ENCODE measurements at places on chromosomes 3 and 15.

GRCh38 chr3:160162440-160162839 lies 62.8 kb upstream of the C3orf80 start:
- DNase-seq: no peak

GRCh38 chr15:69082554-69082953 lies 68.1 kb downstream of the NOX5 start:
- no peak for DNase-seq

DNA sequence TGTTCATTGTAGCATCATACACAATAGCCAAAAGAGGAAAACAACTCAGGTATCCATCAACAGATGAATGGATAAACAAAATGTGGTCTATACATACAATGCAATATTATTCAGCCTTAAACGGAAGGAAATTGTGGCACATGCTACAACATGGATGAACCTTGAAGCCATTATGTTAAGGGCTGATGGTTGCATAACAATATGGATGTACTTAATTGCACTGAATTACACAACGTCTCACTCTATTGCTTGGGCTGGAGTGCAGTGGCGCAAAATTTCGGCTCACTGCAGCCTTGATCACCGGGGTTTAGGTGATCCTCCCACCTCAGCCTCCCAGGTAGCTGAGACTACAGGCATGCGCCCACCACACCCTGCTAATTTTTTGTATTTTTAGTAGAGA lies 7.0 kb upstream of the TMEM62 start:
- no peak for DNase-seq

DNA sequence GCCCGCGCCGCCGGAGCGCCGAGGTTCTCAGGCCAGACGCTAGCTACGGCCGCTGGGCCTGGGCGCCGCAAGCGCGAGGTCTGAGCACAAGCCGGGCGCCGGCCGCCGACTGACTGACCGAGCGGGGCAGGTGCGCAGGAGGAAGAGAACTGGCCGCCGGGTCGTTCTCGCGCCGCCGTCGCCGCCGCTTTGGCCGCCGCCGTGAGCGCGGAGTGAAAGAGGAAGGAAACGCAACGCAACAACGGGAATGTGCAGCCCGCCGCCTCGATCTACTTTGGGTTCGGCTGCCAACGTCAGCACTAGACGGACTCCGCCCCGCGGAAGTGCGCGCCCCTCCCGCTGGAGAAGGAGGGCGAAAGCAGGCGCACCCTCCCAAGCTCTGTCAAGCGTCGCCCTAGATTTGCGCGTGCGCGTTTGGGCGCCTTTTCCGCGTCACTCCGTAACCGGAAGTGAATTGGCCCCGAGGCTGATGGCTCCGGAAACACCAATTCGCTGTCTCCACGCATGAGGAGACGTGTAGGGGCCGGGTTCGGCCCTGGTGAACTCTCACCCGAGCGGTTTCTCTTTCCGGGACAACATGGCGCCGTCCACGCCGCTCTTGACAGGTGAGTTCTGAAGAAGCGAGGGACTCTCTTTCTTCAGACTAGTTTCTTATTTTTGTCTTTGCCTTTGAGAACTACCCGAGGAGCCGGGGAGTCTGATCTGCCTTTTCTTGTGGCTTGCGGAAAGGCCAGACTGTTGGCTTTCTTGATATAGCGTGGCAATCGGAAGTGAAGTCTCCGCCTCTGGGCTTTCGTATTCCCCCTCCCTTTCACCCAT lies at the start of the genes EIF2A and SERP1:
EIF2A (plus strand) TSS at position 562 of the 819 bp plus-strand sequence; CDS start at position 578, 16 bp downstream.
SERP1 (minus strand) TSS at position 271 of the 819 bp plus-strand sequence. CDS start 361 bp downstream, outside the sequence.
- DNase-seq: peak; percentile 99

- no peak for DNase-seq
Measured at GRCh38 chr3:138809500-138810256, 25.1 kb downstream of the PIK3CB start.

GRCh38 chr15:33029109-33029652 lies 165.3 kb downstream of the FMN1 start:
- no peak for DNase-seq

DNA sequence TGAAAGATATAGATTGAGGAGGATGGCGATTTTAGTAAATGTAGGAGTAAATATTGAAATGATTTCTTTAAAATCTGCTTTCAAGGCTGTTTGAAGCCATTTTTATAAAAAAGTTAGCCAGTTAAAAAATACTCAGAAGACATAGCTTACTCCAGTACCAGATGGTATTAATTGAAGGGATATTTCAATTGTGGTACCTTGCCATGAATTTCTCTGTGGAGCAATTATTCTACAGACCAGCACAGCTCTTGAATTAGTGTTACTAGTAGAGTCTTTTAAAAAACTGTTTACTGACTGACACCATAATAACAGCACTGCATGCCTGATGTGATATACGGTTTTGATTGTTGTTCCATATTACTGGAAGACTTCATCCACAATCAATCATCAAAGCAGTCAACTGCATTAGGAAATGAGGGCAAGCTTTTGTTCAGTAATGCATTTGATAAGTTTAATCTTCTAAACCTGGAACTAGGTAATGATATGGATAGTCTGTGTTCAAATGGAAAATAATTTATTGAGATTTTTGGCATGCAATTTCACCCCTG lies 106.4 kb downstream of the MFSD1 start:
- DNase-seq: no peak

- DNase-seq: no peak
Measured at GRCh38 chr3:317012-317411, 120.4 kb downstream of the CHL1 start.

DNA sequence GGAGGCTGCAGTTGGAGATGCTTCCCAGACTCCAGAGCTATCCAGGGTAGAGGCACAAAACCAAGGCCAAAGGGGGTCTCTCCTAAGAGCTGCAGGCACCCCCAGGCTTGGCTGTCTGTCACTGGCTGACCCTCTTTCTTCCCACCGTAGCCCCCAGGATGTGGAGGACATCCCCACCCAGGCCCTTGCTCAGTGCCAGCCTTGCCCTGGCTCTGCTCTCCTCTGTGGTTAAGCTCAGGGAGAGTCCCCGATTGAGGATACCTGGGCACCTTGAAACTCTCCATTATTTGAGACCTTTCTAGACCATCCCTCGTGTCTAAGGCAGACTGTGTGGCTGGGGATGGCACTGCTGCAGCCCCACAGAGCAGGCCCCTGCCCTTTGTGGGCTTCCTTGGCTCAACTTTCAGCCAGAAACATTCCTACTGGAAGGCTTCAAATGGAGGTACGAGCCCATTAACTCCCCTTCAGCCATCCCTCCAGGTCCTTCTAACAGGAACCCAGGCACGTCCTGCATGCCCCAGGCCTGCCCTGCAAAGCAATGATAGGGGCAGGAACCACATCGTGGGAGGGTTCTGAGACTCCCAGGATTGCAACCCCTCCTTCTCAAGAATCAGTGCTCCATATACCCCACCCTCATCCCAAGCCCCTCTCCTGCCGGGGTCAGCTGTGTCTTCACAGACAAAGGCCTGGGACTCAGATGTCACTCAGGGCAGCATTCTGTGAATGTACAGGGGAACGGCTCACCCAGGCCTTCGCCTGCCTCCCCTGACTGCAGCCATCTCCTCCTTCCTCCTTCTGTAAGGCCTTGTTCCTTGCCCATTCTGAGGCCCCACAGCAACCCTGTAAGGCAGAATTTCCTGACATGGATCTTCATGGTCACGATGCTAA lies 102.9 kb upstream of the ABHD17C start:
- DNase-seq: no peak

- no peak for DNase-seq
Measured at GRCh38 chr3:185764980-185765370, 59.9 kb downstream of the IGF2BP2 start.

GRCh38 chr3:186882150-186882524 lies 39.6 kb downstream of the ADIPOQ start:
- no peak for DNase-seq

GRCh38 chr3:184110316-184110725 lies 13.5 kb downstream of the HTR3E start:
- DNase-seq: no peak

DNA sequence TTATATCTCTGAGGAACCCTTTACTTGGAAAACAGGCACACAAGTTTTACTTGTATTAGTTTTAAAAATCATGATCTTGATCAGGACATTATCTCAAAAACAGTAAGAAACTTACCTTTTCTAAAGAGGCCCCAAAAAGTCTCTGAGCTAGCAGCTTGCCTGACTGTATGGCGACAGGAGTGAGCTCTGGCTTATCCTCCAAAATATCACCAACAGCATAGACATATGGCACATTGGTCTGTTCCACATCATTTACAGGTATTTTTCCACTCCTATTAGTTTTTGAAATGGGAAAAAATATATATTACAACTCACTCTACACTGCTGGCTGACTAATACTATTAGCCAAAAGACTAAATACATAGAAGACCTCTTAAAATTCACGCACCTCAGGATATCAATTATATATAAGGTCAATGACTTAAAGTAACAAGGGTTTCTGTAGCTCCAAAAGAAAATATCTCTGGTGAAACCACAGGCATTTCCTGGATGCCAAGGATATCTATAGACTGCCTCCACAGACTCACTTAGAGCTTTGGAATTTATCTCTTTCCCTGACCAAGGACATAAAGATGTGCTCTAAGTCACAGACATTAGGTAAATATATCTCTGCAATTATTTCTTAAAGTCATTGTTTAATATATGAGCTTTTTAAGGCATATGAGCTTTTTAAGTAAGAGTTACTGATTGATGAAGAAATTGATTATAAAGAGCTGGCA lies 33.1 kb downstream of the TXNRD3 start:
- DNase-seq: no peak

DNA sequence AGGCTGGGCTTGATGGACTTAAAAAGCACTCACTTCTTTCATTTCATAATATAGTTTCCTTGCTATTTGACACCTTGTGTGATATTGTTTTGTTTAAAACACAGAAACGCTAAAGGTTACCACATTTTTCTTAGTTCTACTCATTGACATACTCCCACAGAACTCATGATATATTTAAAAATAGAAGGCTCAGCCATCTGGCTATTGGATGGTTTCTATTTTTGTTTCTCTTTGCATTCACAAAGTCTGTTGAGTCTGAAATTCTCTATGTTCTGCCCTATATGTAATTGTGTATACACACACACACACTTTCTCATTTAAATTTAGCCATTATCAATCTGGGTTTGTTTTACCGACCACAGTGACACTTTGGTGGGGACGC lies 128.2 kb downstream of the SOX2 start:
- no peak for DNase-seq

DNA sequence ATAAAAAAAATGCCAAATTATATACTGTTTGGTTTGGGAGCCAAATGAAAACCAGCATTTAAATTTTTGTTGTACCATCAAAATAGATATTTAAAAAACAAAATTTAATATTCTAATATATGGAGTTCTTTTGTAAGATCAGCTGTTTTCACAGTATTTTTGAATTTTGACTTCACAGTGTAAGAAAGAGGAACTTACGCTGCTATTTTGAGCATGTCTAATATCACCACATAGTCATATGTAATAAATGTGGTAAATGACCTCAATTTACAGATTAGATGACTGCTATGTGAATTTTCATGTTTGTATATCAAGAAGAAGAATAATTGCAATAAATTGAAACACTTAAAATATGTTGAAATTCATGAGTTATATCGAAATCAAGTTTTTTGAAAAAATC lies 189.6 kb downstream of the ARRDC4 start:
- no peak for DNase-seq

- DNase-seq: no peak
Measured at GRCh38 chr15:41917767-41918430, 24.0 kb upstream of the SPTBN5 start.

GRCh38 chr3:49500732-49501609 lies 30.9 kb downstream of the DAG1 start:
- no peak for DNase-seq

DNA sequence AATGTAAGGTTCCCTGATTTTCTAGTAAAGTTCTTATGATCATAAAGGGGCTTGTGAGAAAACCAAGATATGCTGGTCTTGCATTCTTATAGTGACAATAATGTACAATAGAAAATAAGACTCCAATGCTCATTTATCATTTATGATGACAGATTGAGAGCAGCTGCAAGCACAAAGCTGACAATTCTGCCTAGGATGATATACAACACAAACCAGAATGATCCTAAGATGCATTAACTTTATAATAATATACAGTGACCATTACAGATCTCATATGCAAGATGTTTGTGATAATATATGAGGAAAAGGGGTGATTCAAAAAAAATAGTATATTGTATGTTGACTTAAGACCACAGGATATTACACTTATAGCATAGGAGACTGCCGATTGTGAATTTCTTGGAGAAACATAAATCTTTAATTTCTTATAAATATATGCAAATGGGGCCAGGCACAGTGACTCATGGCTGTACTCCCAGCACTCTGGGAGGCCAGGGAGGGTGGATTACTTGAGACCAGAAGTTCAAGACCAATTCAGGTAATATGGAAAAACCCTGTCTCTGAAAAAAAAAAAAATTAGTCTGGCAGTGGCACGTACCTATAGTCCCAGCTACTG lies 387.0 kb downstream of the ZBBX start:
- DNase-seq: no peak

DNA sequence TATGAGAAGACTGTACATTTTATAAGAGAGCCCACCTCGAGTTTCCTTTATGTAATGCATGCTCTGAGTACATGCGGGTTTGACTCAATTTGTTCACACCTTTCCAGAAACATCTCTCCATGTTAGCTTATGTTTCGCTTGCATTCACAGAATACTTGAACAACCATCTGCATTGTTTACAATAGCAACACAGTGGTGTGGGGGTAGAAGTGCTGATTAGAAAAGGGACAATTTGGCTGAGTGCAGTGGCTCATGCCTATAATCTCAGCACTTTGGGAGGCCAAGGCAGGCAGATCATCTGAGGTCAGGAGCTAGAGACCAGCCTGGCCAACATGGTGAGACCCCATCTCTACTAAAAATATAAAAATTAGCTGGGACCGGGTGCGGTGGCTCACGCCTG lies 60.9 kb downstream of the NCEH1 start:
- no peak for DNase-seq

GRCh38 chr15:46808834-46809233 lies 908.5 kb upstream of the SEMA6D start:
- DNase-seq: no peak

DNA sequence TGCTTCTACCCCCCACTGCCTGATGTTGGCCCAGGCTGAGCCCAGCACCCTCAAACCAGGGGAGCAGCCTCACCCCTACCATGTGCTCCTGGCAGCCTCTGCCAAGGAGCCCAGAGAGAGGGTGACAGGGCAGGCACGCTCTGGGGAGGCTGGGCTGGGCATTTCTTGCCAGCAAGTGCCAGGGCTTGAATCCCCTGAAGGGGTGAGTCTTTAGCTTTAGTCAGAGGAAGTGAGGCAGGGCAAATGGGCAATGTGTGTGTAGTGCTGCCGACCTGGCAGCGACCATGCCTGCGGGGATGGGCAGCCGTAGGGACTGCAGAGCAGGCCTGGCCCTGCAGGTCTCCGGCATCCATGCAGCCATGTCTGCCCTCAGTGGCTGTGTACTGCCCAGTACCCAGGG lies 18.1 kb downstream of the DUSP7 start:
- DNase-seq: peak; percentile 33

- DNase-seq: no peak
Measured at GRCh38 chr15:66402761-66403284, 16.1 kb downstream of the MAP2K1 start.

GRCh38 chr3:48469046-48469915 lies 22.7 kb downstream of the ATRIP start:
- peak; percentile 26 for DNase-seq

- no peak for DNase-seq
Measured at GRCh38 chr15:69591905-69592508, 139.4 kb downstream of the RPLP1 start.

GRCh38 chr15:92077353-92078085 lies 224.0 kb downstream of the SLCO3A1 start:
- peak; percentile 63 for DNase-seq
